ENCODE measurements at places on chromosomes 5 and 9.

GRCh38 chr9:72480921-72481320 is 40.5 kb upstream of the TMC1 start:
- no peak for DNase-seq

GRCh38 chr5:2755076-2755680 is 3.7 kb upstream of the IRX2 start:
- DNase-seq: no peak

- DNase-seq: peak; percentile 55
These were observed 58.0 kb downstream of the RAD23B start for GRCh38 chr9:107340920-107341632.

GRCh38 chr5:144024545-144024944 is 145.9 kb downstream of the YIPF5 start:
- DNase-seq: no peak

DNA sequence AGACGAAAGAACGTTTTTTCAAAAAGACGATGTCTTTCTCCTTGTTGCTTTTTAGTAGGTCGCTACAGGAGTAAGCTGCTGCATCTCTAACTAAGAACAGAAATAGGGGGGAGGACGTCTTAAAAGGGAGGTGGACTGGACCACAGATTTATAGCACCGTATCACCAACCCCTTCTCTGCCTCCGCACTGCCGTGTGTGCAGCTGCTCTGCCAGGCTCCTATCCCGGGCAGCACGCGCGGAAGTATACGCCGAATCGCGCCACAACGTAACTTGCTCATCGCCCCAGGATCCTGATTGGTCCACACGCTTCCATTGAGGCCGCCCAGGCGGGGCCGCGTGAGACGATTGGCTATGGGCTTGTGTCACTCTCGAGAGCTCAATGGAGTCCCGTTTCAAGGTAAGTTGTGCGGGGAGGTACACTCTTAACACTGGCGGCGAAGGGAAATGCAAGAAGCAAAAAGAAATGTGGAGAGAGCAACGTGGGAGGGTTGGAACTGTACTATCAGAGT is at the start of gene ELAVL2:
Gene ELAVL2 (minus strand): TSS at position 121 of the 510 bp plus-strand sequence. CDS start 64,006 bp downstream, outside the sequence.
- no peak for DNase-seq

DNA sequence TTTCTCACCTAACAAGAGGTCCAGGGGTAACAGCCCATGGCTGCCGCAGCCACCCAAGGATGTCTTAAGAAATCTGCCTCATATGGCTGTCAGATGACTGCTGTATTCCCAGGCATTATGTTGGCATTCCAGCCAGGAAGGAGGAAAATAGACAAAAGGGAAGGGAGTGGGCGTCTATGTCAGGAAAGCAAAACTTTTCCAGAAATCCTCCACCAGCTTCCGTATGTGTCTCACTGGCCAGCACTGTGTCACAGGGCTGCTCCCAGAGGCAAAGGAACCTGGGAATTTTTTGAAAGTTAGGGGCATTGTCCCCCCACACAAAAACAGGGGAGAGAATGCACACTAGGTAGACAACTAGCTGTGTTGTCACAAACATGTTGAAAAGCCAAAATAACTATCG is 7.3 kb downstream of the BHMT2 start:
- DNase-seq: no peak

GRCh38 chr9:16267281-16268066 is 603.0 kb downstream of the BNC2 start:
- no peak for DNase-seq

DNA sequence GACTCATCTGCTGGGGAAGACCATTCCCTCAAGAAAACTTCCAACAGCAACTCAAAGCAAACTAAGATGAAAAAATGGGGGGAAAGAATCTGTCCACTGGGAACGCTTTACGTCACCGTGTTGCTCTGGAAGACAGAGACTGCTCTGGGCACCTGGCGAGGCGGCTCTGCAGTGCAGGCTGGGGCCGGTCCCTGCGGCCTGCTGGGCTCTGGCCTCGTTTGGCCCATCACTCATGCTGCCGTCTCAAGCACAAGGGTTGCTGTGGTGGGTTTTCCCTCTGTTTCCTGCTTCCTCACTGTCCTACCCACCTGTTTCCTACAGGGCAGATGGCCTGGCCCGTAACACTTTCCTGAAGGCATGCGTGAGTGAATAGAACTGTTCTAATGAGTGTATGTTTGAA is 92.9 kb upstream of the OTULINL start:
- no peak for DNase-seq

- no peak for DNase-seq
These were observed 2.1 kb downstream of the PAPPA start for GRCh38 chr9:116155698-116156039.

DNA sequence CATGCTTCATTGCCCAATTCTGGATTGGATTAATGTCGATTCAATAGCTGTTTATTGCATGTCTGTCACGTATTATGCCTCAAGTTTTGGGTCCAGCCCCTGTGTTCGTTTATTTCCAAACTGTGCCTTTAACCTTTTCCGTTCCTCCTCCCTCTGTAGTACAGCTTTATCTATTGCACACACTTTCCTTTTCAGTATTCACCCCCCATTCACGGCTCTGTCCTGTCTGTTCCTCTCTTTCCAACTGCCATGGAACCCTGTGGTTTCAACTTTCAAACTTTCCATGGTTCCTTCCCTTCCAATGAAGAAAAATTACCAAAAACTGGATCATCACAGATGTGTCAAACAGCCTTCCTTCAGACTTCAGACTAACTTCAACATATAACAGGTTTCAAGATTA is 17.1 kb downstream of the SMARCA2 start:
- DNase-seq: no peak

- no peak for DNase-seq
These were observed 2.0 kb upstream of the DOLPP1 start for GRCh38 chr9:129078691-129079503.

- no peak for DNase-seq
These were observed 1.7 kb upstream of the PTGDS start for GRCh38 chr9:136975644-136976043.

DNA sequence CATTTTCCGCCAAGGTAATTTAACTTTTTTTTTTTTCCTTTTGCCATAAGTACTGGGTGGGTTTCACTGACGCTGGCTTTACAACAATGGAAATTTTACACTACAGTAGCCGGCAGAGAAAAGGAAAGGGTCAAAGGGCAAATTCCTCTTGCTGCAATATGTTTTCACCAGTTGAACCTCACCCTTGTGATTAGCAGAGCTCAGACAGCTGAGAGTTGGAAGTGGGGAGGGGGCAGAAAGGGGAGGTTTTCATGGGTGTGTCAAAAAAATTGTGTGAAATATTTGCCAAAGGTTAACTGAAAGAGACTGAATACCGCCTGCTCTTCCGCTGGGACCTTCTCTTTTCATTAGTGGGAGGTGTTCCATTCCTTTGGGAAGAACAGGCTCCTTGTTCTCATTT is 296.9 kb downstream of the ADAMTS6 start:
- no peak for DNase-seq

DNA sequence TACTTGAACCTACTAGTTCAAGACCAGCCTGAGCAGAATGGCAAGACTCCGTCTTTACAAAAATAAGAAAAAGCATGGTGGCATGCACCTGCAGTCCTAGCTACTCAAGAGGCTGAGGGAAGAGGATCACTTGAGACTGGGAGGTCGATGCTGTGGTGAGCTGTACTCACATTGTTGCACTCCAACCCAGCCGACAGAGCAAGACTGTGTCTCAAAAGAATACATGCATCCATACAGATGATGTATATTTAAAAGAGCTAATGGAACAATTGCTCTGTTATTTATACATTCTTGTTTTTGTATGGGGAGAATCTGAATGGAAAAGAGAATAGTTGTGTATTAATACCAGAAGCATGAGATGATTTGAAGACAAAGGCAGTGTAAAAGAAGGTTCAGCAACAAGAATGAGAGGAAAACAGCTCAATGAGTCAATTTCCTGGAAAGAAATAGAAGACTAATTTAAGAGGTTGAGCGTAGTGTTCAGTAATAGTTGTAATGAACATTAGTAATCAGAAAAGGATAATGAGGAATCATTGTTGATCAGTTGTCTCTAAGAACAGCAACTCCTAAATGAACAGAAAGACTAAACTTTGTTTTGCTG is 1.9 kb upstream of the LRRC70 start:
- no peak for DNase-seq

DNA sequence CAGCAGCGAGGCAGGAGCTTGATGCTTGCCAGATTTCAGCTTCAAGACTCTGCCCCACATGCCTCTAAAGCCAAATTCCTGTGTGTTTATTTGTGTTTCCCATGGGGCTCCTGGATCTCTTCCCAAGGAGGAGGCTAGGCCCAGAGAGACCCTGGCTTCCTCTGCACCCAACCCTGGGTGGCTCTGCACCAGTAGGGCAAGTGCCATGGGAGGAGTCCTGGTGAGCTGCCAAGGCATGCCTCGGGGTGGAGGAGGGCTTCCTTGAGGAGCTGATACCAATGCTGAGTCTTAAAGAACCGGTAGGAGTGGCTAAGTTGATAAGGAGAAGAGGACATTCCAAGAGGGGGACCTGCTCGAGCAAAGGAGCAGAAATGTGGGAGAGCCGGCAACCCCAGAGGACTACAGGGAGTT is 6.8 kb upstream of the TIFAB start:
- no peak for DNase-seq

- DNase-seq: no peak
These were observed 48.0 kb downstream of the IPO11 start for GRCh38 chr5:62460578-62460983.

GRCh38 chr9:137021979-137022661 is 5.9 kb downstream of the ABCA2 start:
- DNase-seq: peak; percentile 43

DNA sequence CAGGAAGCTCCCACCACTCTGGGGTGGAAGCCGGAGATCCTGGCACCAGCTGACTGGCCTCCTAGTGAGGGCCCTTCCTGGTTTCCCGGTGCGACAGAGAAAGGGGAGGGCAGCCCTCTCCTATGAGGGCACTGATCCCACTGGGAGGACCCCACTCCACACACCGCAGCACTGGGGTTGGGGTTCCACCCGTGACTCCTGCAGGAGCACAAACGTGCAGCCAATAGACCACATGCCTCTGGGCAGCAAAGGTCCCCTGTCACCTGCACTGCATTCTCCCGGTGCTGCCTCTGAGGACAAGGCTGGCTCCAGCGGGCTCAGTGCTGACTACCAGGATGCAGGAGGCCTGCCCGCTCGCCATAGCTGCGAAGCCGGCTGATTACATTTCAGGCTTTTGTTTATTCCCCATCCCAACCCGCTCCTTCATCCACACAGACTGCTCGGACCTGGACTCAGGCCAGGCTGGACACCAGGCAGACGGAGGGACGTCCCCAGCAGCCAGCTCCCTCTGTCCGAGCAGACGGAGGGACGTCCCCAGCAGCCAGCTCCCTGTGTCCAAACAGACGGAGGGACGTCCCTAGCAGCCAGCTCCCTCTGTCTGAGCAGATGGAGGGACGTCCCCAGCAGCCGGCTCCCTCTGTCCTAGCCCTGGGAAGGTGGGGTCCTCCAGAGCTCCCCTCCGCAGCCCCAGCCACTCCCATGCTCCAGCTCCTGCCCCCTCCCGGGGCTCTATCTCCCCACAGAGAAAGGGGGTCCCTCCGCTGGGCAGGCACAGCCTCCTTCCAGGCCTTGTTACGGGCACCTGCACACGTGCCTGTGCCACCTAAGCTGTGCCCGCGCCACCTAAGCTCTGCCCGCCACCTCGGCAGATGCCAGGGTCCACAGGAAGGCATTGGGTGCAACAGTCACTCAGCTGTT is 8.8 kb upstream of the CEP72 start:
- DNase-seq: no peak

DNA sequence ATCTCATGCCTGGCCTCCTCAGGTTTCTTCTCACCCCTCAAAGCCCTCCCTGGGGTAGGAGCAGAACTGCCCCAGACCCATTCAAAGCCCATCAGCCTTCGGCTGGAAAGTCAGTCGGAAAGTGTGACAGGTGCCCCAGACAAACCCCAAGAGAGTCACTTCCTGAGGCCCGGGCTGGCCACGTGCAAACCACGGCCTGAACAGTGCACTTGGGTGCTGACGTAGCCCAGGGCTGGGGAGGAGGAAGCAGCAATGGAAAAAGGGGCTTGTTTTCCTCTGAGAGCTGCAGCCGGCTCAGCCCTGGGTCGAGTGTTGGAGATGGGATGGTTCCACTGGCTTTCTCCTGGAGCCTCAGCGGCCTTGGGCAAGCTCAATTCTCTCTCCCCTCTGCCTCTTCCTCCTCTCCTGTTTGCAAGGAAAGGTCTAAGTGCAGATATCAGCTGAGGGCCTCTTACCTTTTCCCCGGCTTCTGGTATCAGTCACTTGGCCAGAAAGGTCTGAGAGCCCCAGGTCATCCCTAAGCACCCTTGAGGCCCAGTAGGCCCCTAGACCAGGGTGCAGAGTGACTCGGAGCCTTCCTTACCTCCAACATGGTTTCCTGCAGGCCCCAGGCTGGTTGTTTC is 5.9 kb upstream of the EGR1 start:
- DNase-seq: peak; percentile 87

GRCh38 chr5:136382791-136383190 is 17.4 kb upstream of the TRPC7 start:
- no peak for DNase-seq

DNA sequence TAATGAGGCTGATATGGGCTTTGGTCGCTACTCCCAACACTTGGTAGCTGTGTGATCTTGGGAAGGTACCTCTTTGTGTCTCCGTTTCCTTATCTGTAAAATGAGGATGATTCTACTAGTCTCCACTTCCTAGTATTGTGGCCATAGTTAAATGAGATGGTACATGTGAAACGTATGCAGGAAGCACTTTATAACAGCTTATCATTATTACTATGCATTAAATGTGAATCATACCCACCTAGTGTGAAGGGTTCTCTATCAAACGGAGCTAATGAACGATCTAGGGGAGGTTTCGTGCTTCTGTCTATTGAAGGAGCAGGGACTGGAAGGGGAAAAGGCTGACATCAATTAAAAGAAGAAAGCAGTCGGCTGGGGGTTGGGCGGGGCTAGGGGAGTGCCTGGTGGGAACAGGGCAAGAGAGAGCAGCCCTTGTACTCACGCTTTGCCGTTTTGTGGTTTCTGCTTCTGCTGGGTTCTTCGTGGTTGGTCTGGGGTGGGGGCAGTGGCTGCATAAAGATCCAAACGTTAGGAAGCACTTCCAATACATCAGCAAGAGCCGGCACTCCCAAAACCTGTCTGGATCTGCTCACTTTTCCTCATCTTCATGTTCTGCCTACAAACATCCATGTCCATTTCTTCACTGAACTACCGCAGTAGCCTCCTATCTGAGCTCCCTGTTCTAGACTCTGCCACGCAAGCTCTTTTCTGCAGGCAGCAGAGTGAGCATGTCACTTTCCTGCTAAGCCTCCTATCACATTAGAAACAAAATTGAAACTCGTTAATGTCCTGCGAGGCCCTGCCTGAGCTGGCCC is 30.8 kb downstream of the LCP2 start:
- DNase-seq: no peak

- DNase-seq: no peak
These were observed 56.7 kb upstream of the EQTN start for GRCh38 chr9:27353474-27354229.
